ENCODE measurements at places on chromosomes 6 and 20. TPM values are rescaled to one million over a fixed set of nuclear protein-coding genes. Genes with fewer than 3 reads are reported as not detected.
A peak's percentile ranks its signal among the peaks of the same experiment; 100 is the strongest.

DNA sequence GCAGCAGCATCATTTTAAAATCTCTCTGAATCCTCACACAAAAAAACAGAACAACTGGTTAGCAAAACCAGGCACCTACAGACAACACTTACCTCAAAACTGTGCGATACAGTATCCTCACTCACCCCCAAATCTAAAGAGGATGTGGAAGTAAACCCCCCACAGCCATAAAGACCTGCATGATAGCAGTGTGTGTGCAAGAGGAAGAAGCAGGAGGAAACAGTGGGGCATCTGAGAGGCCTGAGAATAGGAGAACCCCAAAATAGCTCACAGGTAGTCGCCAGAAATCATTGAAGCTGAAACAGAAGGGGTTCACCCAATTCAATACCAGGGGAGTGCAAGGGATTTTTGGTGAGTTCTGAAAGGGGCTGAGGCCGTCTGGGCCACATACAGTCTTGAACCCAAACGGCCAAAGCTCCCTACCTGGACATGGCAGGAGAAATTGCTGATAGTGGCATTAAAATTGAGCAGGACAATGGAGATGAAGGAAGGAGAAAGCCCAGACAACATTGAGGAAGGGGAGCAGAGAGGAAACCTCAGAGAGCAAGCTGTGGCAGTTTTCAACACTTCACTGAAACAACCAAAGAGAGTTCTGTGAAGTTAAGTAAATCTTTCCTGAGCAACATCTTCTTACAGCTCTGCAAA, 129.7 kb downstream of the FIG4 start:
- no peak overlapping the region for H3K27ac ChIP-seq
- H3K4me1 ChIP-seq: no peaks in the 10 kb centered on the region
- peaks cover 3% of the 10 kb centered on the region for H3K36me3 ChIP-seq
- H3K27me3 ChIP-seq: no peaks in the 10 kb centered on the region
- H3K4me3 ChIP-seq: no peak overlapping the region

DNA sequence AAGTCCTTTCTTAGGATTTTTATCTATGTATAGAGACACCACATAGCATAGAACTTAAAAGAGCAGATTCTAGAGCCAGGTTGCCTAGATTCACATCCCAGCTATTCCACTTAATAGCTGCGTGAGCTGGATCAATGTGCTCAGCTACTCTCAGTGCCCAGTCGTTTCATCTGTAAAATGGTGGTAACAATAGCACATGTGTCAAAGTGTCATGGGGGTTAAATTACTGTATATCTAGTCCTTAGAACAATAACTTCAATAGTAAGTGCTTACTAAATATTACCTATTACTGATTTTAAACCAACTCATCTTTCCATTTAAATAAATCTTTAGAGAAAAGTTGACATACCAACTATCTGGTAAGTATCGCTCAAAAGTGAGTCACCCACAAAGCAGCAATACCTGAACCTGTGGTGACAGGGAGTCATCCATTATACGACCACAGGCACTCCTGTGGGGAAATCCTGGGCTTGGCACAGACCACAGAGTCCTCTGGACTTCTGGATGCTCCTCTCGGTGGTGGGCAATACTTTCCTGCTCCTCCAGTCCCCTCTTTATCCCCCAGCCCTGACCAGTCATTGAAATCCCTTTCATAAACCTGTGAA, 154.8 kb downstream of the PDSS2 start:
- no peak for DNase-seq
- no peaks in the 10 kb centered on the region for H3K4me1 ChIP-seq
- H3K27ac ChIP-seq: no peak overlapping the region
- H3K27me3 ChIP-seq: no peaks in the 10 kb centered on the region

DNA sequence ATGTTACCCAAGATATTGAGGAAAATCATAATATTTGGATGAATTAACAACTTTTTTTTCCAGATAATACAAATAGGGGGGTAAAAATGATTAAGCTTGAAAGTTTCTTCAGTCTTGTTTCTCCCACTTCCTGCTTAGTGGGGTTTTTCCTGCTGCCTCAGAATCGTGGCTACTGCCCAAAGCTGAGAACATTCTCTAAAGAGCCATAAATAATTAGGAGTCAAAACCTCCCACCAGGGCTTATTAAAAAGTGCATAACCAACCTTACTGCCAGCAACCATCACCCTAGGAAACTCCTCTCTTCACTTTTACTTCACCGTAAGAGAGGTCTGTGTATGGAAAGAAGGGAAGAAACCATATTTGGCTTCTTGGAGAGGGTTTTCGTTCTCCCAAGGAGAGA, 9.0 kb upstream of the LCA5 start:
- peaks cover 27% of the 10 kb centered on the region for H3K4me1 ChIP-seq
- no peak overlapping the region for H3K4me3 ChIP-seq
- no peak for DNase-seq
- H3K36me3 ChIP-seq: no peaks in the 10 kb centered on the region
- no peaks in the 10 kb centered on the region for H3K27me3 ChIP-seq

DNA sequence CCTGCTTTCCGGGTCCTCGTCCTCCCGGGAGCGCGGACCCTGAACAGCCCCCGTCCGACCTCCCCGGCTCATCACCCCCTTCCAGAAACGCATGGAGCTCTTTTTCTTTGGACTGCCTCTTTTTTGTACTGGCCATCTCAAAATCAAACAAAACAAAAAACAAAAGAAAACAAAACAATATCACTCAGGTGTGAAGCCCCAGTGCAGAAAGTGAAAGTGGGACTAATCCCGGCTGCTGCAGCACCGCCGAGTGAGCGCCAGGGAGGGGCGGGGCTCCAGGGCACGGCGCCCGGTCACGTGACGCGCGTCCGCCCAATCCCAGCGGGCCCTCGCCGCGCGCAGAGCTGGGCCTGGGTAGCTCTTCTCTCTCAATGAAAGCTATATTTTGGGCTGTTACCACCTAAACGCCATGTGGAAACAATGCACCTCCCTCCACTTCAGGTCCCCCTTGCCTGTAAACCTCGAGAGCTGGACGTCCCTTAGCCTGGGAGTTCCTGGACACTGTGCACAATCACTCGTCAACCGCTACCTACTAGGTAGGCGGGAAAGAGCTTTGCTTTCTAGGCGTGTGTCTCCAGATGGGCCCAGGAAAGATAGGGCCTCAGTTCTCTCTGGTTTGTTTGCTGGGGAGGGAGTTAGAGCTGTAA, 93.7 kb upstream of the PRDM1 start:
- H3K27ac ChIP-seq: no peak overlapping the region
- peak; percentile 84 for DNase-seq
- peaks cover 35% of the 10 kb centered on the region for H3K4me1 ChIP-seq
- no peaks in the 10 kb centered on the region for H3K36me3 ChIP-seq
- H3K4me3 ChIP-seq: peak overlapping the region; percentile 56

- peak within 1 kb of the TSS; percentile 99 for H3K27ac ChIP-seq
- no peak for DNase-seq
- H3K4me1 ChIP-seq: peaks cover 23% of the 10 kb centered on the region
Observed at GRCh38 chr20:45407783-45408645, at the start of gene DBNDD2. TSS of gene DBNDD2 (plus strand) at chr20:45408289. CDS start at chr20:45408468, 179 bp downstream.

DNA sequence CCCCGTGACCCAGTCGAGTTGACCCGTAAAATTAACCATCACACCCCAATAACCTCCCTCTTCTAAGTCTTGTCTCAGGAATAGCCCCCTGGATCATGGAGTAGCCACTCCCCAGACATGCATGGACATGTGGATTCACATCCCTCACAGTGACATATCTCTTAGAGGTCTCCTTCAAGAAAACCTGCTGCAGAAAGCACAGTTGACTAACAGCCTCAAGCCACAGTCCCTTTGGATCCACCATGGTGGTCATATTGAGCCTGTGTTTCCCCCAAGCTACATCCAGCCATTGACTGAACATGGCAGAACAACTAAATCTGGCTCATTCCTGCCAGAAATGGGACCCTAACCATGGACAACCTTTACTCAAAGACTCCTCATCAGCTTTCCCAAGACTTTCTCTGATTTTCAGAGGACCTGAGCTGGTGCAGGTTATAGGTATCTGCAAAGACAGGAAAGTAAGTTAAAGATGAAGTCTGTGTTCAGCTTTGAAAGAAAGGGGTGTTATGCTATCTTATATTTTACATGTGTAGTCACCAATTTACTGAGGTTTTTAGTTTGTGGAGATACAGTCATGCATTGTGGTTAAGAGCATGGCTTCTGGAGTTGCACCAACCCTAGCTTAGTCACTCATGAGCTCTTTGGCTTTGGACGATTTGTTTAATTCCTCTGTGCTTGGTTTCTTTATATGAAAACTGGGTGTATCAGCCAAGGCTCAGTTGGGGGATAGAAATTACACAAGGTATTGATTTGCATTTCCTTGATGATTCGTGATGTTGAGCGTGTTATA, 219.1 kb downstream of the MYLK4 start:
- H3K36me3 ChIP-seq: no peaks in the 10 kb centered on the region
- H3K27me3 ChIP-seq: no peaks in the 10 kb centered on the region
- no peak for DNase-seq
- no peaks in the 10 kb centered on the region for H3K4me1 ChIP-seq
- no peak overlapping the region for H3K4me3 ChIP-seq
- no peak overlapping the region for H3K27ac ChIP-seq

- H3K4me1 ChIP-seq: no peaks in the 10 kb centered on the region
- no peaks in the 10 kb centered on the region for H3K27me3 ChIP-seq
- H3K27ac ChIP-seq: no peak overlapping the region
Observed at GRCh38 chr6:967701-968100, 274.8 kb upstream of the EXOC2 start.

- no peaks in the 10 kb centered on the region for H3K4me1 ChIP-seq
- no peak overlapping the region for H3K4me3 ChIP-seq
- H3K27me3 ChIP-seq: no peaks in the 10 kb centered on the region
- no peak overlapping the region for H3K27ac ChIP-seq
- H3K36me3 ChIP-seq: no peaks in the 10 kb centered on the region
- no peak for DNase-seq
Observed at GRCh38 chr6:151723152-151723551, 84.3 kb upstream of the ESR1 start.

- H3K4me1 ChIP-seq: no peaks in the 10 kb centered on the region
- no peak overlapping the region for H3K4me3 ChIP-seq
- H3K27ac ChIP-seq: no peak overlapping the region
- no peaks in the 10 kb centered on the region for H3K36me3 ChIP-seq
- DNase-seq: no peak
- H3K27me3 ChIP-seq: no peaks in the 10 kb centered on the region
Observed at GRCh38 chr20:48406498-48406897, 421.3 kb downstream of the PREX1 start.

DNA sequence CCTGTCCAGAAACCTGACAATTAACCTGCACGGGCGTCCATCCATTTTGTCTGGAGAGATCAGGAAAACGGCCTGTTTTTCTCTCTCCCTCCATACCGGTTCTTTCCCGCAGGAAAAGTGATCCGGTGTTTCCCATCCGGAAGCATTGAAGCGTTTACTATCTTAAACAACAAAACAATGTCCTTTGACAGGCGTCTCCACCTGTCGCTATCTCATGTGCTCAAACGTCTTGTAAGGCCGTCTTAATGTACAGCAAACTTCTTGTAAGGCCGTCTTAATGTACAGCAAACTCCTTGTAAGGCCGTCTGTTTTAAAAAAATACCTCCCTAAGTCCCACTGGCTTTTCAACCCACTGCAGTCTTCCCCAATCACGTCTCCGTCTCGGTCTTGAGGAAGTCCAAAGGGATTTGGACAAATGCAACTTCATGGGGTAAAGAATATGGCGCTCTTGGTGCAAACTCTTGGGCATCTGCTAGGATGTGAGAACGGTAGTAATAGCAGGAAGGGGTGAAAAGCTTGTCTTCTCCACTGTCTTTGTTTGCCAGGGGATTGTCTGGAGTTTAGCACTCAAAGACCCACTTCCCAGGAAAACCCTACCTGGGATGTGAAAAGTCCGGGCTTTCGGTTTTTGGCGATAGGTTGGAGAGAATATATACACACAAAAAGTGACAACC, 29.9 kb upstream of the TRIM27 start:
- peaks cover 11% of the 10 kb centered on the region for H3K4me1 ChIP-seq
- peaks cover 17% of the 10 kb centered on the region for H3K27me3 ChIP-seq
- no peak for DNase-seq
- peak overlapping the region; percentile 11 for H3K4me3 ChIP-seq
- no peaks in the 10 kb centered on the region for H3K36me3 ChIP-seq

GRCh38 chr6:33578164-33578563, 1.9 kb downstream of the BAK1 start:
- H3K27me3 ChIP-seq: no peaks in the 10 kb centered on the region
- DNase-seq: no peak
- peaks cover 20% of the 10 kb centered on the region for H3K4me1 ChIP-seq
- H3K4me3 ChIP-seq: peak overlapping the region; percentile 88
- H3K36me3 ChIP-seq: peaks cover 33% of the 10 kb centered on the region

- H3K27ac ChIP-seq: no peak overlapping the region
- H3K4me3 ChIP-seq: no peak overlapping the region
- DNase-seq: no peak
- H3K4me1 ChIP-seq: peaks cover 38% of the 10 kb centered on the region
Observed at GRCh38 chr6:42038163-42038562, 12.2 kb upstream of the TAF8 start.

DNA sequence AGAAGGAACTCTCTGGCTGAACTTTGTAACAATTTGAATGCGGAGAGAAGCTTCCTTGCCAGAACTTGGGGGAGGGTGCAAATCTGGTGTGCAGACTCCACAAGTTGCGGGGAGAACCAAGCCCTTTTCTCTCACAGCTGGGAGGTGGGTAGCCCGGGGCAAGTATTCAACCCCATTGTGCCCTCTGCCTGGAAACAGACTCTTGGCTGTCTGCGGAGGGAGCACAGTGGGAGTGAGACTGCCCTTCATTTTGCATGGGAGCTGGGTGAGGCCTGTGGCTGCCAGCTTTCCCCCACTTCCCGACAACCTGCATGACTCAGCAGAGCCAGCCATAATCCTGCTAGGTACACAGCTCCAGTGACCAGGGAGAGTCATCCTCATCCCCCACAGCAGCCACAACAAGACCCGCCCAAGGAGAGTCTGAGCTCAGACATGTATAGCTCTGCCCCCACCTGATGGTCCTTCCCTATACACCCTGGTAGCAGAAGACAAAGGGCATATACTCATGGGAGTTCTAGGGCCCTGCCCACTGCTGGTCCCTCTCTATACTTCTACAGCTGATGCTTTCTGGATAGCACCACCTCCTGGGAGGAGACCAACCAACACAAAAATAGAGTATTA, 29.4 kb upstream of the TPD52L1 start:
- H3K4me1 ChIP-seq: no peaks in the 10 kb centered on the region
- H3K27me3 ChIP-seq: no peaks in the 10 kb centered on the region
- no peak for DNase-seq
- no peaks in the 10 kb centered on the region for H3K36me3 ChIP-seq

GRCh38 chr20:47262008-47262364, 94.5 kb downstream of the ZMYND8 start:
- peaks cover 3% of the 10 kb centered on the region for H3K4me1 ChIP-seq
- H3K36me3 ChIP-seq: no peaks in the 10 kb centered on the region
- H3K4me3 ChIP-seq: no peak overlapping the region
- H3K27me3 ChIP-seq: no peaks in the 10 kb centered on the region
- H3K27ac ChIP-seq: no peak overlapping the region

DNA sequence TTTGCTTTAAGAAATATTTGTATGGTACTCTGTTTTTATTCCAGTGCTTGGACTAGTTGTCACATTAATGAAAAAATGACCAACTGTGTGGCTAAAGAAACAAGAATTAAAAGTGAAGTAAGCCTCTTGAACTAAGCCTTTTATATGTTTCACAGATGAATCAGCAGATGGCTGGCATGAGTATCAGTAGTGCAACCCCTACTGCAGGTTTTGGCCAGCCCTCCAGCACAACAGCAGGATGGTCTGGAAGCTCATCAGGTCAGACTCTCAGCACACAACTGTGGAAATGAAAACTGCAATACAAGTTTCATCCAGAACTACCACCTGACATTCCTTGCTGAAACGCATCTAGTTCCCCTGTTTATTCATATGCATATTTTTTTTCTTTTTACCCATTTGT, 96.8 kb downstream of the B3GAT2 start:
- H3K4me3 ChIP-seq: no peak overlapping the region
- no peak overlapping the region for H3K27ac ChIP-seq
- H3K36me3 ChIP-seq: no peaks in the 10 kb centered on the region
- no peaks in the 10 kb centered on the region for H3K4me1 ChIP-seq

Gene RAET1L
- not detected for total RNA-seq

Gene ZNF76
- total RNA-seq: 29.3 TPM

Gene KIF6
- total RNA-seq: 0.99 TPM

Gene RSPO3
- total RNA-seq: 1.6 TPM

Gene MACROD2
- 22.4 TPM for total RNA-seq

Gene XKR7
- total RNA-seq: not detected

Gene MUC22
- total RNA-seq: not detected

Data from sigmoid colon (tissue), 7 donors.